Esophagus squamous epithelium (tissue), 5 donors: ENCODE measurements at places on chromosomes 11 and 22.

- DNase-seq, result no peak
Measured at GRCh38 chr11:115920092-115920461, 415.9 kb upstream of the CADM1 start.

DNA sequence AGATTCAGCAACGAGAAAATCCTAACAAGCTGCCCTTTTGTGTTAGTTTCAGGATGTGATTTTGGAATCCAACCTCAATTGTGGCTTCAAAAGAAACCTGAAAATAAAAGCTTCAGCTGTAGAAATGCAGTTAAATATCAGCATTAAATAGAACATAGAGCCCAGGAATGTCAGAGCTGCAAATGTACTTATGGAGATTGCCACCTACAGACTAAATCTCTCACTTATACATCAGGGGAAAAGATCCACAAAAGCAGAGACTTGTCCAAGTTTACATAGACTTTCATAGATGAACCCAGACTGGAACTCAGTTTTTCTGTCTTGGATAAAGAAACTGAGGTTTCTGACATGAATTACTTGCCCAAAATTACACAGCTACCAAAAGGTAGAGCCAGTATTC is 446.6 kb downstream of the DLG2 start:
- no peak for DNase-seq

- DNase-seq, result no peak
Measured at GRCh38 chr11:67698247-67698646, 23.8 kb upstream of the ALDH3B2 start.

DNA sequence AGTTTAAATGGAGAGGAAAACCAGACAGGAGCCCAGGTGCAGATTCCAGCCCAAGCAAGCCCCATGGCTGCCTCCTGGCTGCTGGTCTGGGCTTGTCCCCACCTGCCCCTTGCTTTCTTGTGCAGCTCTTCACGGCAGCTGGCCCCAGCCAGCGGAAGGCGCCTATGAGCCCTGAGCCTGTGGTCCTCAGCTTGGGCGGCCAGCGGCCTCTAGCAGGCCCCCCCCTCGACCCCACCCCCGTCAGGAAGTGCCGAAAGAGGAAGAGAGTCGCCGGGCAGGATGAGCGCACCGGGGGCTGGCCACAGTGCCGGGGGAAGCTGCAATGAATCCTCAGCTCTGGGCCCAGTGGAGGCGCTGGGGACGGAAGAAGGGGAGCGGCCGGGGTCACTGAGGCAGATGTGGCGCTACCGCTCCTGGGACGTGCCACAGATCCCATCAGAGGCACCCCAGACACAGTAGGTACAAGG is 2.1 kb upstream of the DGKZ start:
- DNase-seq, result no peak

GRCh38 chr11:121535129-121535796 is 82.5 kb upstream of the SORL1-AS1 start:
- DNase-seq, result no peak

DNA sequence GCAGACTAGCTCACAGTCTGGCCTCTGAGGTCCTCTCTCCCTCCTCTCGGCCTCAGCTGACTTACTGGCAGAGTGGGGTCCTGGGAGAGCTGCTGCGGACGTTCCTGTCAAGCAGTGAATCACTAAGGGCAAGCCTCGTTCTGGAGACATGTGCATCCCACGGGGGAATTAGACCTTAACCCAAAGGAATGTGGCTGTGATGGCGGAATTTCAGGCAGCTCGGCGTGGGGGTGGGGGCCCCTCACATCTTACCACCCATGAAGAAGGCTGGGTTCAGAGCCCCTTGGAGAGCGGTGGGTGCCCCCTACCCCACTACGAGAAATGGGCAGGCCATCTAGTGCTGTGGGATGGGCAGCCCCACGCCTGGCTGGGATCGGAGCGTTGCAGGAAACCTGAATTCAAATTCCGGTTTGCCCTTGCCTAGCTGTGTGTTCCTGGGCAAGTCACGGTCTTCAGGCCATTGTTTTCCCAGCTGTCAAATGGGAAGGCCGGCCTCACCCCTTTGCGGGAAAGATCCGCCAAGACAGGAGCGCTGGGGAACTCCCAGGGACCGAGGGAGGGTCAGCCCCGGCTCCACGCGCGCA is 554 bp downstream of the LRRC32 start:
- no peak for DNase-seq

- DNase-seq, result no peak
Measured at GRCh38 chr11:121654259-121654842, 201.6 kb upstream of the SORL1-AS1 start.

GRCh38 chr11:58067685-58068084 is 36.9 kb downstream of the OR6Q1 start:
- DNase-seq, result no peak

GRCh38 chr11:112655371-112655770 is 305.8 kb upstream of the NCAM1 start:
- peak; percentile 3 for DNase-seq

DNA sequence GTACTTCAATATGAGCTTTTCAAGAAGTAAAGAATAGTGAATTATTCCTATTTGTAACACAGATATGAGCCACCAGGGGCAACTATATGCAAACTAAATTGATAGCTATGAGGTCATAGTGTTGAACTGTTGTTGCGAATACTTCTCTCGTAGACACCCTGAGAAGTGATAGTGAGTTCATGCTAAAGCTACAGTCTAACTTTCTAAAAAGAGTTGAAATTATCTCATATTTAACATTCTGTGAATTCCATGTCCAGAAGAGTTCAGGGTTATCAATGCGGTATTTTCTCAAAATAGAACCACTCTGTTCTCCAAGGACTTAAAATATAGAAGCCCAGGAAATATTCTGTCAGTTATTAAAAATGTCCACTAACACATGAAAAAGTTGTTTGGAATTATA is 185.4 kb downstream of the AASDHPPT start:
- no peak for DNase-seq

DNA sequence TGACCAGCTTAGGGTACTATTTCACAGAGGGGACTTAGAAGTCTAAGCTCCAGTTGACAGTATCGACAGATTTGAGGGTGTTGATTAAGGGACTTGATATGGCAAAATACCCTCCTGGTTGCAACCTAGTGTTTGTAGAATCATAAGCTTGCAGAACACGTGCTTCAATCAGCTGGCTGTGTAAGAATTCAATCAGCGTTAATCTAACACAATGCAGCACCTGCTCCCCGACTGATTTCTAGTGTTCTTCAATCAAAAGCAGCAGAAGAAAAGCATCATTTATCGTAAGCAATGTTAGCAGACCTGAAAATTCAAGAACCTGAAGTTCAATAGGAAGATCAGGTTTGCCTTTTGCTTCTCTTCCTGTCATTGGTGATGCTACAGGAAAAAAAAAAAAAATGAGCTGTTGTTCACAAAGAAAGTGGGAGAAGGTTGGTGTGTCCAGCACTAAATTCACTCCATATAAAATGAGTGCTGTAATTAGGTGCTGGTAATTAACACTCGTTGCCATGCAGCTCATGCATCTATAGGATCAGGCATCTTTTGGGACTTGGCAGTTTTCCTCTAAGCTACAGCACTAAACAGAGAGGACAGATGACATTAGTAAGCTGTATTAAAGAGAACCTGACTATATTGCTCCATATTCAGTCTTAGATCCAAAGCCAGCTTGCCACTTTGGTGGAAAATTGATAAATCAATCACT is 840.3 kb downstream of the OPCML start:
- DNase-seq, result no peak

DNA sequence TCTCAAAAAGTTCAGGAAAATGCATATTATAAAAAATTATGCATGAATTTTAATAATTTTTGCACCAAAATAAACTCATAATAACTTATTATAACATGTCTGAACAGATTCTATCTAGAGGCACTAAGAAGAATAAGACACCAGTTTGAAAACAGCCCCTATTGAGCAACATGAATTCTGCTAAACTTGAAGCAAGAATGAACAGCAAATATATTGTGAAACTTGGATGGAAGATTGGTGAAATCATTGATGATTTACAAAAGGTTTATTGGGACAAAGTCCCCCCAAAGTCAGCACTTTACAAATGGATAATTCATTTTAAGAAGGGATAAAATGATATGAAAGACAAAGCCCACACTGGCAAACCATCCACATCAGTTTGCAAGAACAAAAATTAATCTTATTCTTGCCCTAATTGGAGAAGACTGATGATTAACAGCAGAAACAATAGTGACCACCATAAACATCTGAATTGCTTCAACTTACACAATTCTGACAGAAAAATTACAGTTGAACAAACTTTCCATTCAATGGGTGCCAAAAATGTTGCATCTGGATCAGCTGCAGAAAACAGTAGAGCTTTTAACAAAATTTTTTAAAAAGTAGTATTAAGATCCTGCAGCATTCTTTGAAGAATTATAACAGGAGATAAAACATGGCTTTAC is 257.5 kb upstream of the FAT3 start:
- DNase-seq, result no peak

DNA sequence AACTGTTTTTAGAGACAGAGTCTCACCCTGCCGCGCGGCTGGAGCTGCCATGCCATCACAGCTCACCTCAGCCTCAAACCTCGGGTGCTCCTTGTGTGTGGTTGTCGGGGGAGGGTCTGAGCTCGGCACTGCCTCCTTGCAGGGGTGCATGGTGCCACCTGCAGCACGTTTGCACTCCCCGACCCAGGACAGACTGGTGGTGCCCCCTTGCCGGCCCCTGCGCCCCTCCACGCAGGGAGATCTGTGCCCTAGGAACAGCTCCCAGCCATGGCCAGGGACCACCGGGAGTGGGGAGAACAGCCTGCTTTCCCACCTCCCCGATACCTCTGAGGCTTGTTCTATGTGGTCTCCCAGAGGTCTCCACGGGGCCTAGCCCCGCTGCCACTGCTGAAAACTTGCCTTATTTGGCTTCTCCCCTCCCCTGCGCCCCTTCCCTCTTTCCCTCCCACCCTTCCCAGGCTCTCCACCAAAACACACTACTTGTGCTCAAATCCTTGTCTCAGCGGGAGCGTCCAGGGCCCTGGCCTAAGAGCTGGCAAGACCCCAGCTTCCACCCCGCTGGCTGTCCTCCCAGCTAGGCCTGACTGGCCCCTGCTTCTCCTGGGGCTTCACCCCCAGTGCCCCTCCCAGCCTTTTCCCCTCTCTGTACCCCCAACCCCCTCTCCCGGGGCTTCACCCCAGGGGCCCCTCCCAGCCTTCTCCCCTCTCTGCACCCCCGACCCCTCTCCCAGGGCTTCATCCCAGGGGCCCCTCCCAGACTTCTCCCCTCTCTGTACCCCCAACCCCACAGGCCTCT is 13.4 kb upstream of the TPCN2 start:
- DNase-seq, result no peak

- no peak for DNase-seq
Measured at GRCh38 chr11:132586801-132587200, 945.5 kb downstream of the OPCML start.

GRCh38 chr22:50445071-50445879 is 29.6 kb downstream of the SBF1 start:
- no peak for DNase-seq

DNA sequence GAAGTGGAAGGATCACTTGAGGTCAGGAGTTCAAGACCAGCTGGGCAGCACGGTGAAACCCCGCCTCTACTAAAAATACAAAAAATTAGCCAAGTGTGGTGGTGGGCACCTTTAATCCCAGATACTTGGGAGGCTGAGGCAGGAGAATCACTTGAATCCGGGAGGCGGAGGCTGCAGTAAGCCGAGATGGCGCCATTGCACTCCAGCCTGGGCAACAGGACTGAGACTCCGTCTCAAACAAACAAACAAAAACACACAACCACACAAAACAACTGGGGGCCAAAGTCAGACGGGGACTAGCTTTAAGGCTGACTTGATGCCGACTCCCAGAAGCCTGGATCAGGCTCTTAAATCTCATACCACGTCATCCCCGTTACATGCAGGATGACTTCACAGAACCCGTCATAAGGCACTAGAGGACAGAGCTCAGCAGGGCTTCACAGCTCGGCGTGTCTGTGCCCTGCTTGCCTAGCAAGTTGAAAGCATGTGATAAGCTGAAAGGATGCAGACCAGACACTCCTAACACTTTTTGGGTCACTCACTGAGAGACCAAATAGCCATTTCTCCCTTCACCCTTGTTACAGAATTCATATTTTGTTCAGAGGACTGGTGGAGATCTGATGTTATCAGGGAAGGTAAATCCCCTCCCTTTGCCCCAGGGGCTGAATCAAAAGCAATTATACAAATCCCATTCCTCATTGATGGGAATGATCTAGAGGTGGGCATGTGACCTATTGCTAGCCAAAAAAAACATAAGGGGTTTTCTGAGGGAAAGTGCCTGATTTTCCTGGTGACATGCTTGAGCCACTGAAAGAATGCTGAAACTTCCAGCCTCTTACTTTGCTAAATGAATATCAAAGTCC is 65.4 kb downstream of the GAB2 start:
- no peak for DNase-seq

GRCh38 chr11:130725421-130726233 is 190.7 kb downstream of the SNX19 start:
- no peak for DNase-seq

DNA sequence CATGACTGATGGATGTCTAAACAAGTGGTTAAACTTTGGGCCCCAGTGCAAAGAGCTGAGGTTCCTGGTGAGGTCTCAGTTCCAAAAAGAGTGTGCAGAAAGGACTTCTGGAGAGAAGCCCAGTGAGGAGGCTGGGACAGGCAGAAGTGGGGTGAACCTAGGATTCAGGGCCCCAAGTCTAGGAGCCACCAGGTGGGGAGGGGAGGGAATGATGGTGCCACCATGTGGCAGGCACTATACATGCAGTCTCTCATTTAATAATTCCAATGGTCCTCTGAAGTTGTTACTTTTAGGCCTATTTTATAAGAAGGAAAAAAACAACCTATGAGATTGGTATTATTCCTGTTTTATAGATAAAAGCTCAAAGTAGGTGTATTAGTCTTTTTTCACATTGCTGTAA is 102.0 kb downstream of the INSC start:
- DNase-seq, result no peak

DNA sequence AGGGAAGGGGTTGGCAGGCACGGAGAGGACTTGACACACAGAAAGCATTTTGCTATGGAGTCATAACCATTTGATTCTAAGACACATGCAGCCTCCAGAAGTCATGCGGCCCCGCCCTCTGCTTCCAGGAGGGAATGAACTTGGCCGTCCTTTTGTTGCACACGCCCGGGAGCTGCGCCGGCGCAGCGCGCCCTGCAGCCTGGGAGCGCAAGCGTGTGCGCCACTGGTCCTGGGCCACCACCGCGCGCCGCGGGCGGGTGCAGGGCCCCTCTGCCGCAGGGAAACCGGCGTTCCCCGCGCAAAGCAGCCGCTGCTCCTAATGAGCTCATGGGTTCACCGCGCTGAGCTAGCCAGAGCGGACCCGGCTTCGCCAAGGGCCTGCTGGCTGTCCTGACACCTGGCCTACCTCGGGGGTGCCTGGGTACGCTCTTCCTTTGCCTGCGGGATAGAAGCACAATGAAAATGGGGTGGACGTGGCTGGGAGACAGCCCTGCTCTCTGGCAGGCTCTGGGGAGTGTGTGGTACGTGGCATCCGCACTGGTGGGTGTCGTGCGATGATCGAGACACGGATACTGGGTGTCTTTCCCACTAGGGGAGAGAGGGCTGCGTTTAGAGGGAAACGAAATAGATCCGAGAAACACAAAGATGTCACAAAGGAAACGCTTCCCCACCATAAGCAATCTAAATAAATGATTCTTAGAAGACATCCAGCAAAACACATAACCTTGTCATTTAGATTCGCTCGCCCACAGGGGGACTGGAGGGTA is 669 bp downstream of the MICAL3 start:
- no peak for DNase-seq
